Pancreas (tissue), 10 donors: ENCODE measurements at places on chromosomes 1 and 21.
A peak's percentile ranks its signal among the peaks of the same experiment; 100 is the strongest.

- DNase-seq = no peak
Measured at GRCh38 chr21:33886321-33886720, 29.3 kb downstream of the ATP5PO start.

DNA sequence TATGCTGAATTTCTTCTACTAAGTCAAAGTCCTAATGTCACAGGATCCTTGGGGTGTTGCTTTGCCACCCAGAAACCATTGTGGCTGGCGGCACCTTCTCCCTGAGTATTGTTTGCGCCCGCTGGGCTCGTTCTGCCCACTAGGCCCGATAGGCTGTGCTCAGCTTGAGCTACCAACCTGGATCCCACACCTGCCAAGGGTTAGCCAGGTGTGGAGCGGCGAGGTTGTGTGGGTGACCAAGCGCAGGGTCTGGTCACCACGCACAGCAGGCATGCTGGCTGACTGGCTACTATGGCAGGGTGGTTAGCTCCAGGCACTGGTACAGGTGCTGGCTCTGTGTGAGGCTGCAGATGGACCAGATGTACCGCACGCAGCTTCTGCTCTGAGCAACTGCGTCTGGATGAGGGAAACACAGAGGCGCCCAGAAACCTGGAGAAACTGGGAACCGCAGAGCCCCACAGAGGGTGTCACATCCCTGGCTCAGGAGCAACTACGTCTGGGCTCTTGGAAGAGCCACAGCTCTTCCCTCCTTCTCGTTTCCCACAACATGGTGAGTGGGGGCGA is 50.3 kb upstream of the SCYL3 start:
- no peak for DNase-seq

DNA sequence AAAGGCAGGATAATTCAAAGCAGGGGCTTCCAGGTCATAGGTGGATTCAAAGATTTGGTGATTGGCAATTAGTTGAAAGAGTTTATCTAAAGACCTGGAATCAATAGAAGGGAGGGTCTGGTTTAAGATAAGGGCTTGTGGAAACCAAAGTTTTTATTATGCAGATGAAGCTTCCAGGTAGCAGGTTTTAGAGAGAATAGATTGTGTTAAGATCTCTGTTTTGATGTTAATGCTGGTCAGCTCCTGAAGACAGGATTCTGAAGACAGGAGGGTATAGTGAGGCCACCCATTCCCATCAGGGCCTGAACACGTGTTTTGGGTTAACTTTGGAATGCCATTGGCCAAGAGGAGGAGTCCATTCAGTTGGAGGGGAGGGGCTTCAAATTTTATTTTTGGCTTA is 6.1 kb upstream of the PTBP2 start:
- DNase-seq = no peak

- DNase-seq = no peak
Measured at GRCh38 chr1:32525661-32526444, 13.4 kb upstream of the ZBTB8A start.

DNA sequence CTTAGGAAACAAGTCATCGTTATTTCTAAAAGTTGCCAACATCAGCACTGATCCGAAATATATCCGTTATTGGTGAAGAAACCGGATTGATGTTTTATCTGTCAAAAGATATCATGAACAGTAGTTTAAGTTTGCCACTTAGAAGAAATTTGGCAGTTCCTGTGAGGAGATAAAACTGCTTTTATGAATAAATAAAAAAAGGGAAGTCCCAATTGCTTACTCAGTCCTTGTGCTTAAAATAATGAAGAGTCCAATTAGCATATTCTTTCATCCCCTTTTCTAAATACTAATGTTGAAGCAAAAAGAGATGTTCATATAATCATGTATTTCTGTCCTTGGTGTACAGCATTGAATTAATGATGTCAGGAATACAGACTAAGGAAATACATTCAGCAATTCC is 164.6 kb downstream of the NCAM2 start:
- no peak for DNase-seq

GRCh38 chr1:63328781-63329180 is 6.4 kb downstream of the FOXD3 start:
- no peak for DNase-seq

GRCh38 chr1:69987881-69988280 is 217.5 kb downstream of the LRRC40 start:
- no peak for DNase-seq

DNA sequence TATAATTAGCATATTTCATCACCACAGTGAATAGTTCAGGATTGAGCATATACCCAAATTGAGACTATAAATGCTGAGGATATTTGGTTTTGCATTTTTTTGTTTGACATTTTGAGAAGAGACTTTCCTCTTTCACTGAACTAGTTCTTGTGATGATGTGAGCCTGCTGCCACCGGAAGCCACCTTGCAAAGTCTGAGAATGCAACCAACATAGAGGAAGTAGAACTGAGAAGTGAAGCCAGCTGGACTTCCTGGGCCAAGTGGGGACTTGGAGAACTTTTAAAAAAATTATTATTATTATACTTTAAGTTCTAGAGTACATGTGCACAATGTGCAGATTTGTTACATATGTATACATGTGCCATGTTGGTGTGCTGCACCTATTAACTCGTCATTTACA is 102.3 kb downstream of the RPE65 start:
- no peak for DNase-seq

- DNase-seq = no peak
Measured at GRCh38 chr1:225460737-225461532, 33.1 kb upstream of the LBR start.

DNA sequence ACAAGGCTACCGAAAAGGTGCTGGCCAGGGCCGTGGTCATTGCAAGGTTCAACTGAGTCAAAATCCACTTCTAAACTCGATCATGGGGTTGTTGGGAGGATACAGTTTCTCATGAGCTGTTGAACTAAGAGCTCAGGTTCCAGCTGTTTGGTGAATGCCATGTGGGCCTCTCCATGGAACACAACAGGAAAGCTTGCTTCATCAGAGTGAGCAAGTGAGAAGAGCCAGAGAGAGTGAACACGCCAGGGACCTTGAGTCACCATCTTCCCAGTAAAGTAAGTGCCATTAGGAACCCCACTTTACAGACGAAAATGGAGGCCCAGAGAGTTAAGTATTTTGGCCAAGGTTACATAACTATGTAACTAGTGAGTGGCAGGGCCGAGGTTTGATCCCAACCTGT is 475.1 kb upstream of the VAMP3 start:
- no peak for DNase-seq

DNA sequence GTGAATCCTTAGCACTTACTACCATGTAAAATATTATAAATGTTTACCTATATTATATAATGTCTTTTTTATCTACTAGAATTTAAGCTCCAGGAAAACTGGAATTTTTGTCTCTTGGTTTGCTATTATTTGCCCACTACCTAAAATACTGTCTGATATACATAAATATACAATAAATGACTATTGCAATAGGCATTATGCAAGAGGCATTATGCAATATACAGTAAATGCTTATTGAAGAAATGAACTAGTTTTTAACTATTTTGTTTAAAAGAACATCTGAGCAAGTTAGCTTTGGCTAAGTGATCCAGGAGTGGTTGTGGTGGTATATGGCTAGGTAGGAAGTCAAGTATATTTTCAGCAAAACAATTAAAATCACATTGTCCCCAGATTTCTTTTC is 640.2 kb upstream of the PKN2 start:
- no peak for DNase-seq

DNA sequence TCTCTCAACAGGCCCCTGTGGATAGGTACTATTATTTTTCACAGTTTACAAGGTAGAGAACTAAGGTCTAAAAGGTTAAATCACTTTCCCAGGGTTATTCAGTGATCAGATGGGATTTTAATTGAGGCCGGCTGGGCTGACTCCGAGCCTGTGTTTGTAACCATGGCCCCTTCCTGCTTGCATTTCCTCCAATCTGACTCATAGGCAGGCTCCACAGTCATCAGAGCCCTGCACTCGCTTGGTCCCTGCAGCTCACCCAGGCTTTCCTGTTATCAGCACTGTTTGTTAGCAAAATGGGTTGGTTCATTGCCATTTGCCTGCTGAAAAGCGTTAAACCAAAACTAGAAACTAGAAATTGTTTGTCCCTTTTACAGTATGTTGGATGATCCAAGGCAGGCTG is 41.4 kb upstream of the LMX1A start:
- no peak for DNase-seq

GRCh38 chr1:198612471-198613260 is 26.2 kb upstream of the PTPRC start:
- no peak for DNase-seq

DNA sequence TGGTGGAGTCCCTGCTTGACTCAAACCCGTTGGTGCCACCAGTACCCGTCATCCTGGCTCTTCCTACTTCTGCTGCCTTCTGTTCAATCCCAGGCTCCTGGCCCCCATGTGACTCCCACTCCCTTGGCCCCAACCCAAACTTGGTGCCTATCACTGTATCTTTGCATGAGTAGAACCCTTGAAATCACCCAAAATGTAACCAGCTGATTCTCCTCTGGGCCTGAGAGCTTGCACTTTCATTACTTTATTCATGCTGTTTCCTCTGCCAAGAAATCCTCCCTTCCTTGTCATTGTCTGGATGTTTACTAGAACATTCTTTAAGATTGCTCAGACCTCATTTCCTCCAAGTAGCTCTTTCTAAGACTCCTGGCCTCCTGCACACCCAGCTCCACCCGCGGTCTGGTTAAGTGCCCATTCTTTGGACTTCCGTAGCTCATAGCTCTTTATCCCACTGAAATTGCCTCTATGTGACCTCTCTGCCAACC is 15.7 kb downstream of the PTAFR start:
- no peak for DNase-seq

DNA sequence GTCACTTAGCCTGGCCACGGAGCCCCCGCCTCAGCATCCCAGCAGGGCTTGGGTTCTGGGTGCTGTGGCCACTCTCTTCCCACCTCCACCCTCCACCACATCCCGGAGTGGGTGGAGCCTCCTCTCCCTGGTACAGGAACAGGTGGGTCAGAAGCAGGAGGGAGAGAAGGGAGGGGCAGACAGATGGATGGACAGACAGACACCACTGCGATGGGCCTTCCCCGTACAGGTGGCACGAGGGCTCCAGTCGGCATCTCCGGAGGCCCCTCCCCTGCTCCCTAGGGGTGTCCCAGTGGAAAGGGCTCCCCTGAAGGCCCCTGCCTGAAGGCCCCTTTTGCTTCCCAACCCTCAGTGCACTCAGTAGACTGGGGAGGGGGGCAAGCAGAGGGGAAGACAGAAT is 96.9 kb upstream of the TARDBP start:
- DNase-seq = no peak

DNA sequence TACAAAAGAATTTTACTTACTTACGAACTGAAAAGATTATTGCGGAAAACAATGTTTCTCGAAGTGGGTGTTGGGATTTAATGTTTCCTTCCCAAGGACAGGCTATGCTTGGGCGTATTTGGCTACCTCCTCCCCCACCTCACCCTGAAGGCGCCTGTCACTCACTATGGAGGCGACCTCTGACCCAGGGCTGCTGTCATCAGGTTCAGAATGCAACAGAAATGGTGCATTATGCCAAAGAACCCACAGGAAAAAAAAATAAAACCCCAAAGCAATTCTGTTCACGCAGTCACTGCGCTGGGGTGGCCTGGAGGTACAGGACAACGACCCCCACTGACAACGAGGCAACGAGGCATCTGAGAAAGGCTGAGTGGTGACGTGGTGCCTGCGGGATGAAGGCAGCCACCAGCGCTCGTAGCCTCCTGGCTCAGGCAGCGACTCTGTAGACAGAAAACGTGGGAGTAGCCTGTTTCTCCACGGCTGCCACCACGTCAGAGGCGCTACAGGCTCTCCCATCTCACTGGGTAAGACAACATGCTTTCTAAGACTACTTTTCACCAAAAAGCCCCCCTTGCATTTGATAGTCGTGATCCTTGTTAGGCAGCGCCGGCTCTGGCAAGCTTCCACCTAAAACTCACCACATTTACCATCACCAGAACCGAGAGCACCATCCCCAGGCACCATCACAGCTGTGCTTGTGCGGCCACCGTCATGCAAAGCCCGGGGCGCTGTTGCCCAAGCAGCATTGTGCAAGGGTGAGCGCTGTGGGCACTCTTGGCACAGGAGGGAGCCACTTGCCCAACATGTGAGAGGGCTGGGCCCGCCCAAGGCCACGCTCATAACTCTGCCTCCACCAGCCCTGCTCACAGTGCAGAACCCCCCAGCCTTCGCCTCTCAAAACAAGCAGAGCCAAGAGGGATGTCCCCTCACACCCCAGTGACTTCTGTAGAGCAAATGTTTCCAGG is 14.3 kb downstream of the NADK start:
- peak; percentile 48 for DNase-seq
